GOT3 (cell line): ENCODE measurements at places on chromosomes 12 and 14.

DNA sequence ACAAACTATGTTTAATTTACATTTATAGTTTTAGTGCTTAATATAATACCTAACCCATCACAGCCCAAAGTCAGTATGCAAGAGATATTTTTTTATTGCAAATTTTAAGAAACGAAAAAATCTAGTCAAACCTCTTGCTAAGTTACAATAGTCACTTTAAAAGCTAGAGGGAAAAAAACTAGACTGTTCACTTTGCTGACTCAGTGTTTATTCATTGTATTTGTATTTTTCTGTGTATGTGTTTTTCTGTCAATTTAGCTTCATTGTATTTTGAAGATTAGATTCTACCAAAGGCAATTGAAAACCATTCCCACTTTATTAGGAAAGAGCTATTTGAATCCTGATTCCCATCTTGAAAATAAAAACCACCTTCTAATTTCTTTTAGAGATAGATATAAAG, 891.5 kb downstream of the SLC16A7 start:
- no peak for DNase-seq

DNA sequence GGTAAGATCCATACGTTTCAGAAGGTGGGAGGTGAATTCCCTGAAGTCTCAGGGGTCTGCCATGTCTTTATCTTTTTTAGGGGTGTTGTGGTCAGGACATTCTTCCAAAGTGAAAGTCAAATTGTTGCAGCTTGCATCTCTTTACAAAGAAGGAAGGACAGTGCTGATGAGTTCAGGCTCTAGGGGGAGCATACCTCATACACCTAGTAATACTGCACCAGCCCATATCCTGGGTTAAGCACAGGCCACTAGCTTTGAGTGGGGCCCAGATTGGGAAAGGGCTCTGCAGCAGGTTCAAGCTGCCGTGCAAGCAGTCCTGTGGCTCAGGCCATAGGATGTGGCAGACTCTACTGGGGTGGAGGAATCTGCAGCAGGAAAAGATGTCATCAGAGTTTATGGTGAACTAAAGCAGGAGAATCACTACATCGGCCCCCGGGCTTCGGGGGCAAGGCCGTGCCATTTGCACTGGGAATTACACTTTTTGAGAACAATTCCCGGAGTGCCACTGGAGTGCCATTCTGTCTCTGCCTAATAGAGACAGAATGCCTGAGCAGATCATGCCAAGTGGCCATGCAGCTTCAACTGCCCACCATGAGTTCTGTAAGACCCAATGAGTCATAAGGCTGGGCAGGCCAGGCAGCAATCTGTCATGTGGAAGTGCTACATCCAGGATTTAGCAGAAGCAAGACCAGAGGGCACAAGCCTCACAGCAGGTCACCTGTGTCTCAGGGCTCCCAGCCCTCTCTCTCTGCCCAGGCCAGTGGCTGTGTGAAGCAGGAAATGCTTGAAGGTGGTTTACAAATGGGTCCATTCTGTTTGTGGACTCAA, 32.3 kb downstream of the DIO3 start:
- DNase-seq: no peak

DNA sequence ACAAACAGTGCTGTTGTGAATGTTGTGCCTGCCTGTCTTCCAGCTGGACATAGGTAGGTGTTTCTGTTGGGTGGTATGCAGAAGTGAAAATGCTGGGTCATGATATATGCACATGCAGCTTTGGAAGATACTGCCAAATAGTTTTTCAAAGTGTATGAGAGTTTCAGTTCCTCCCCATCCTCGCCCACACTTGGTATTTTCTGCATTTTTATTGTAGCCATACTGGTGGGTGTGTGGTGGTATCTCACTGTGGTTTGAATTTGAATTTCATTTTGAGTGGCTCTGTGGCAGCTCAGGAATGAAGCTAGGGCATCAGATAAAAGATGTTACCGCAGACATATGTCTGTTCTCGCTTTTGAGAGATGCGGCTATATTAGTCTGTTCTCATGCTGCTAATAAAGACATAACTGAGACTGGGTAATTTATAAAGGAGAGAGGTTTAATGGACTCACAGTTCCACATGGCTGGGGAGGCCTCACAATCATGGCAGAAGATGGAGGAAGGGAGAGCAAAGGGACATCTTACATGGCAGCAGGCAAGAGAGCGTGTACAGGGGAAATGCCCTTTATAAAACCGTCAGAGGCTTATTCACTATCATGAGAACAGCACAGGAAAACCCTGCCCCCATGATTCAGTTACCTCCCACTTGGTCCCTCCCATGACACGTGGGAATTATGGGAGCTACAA, 183.1 kb downstream of the CAND1 start:
- no peak for DNase-seq

- DNase-seq: no peak
Observed at GRCh38 chr12:99427104-99427503, 220.4 kb upstream of the GARIN6 start.

DNA sequence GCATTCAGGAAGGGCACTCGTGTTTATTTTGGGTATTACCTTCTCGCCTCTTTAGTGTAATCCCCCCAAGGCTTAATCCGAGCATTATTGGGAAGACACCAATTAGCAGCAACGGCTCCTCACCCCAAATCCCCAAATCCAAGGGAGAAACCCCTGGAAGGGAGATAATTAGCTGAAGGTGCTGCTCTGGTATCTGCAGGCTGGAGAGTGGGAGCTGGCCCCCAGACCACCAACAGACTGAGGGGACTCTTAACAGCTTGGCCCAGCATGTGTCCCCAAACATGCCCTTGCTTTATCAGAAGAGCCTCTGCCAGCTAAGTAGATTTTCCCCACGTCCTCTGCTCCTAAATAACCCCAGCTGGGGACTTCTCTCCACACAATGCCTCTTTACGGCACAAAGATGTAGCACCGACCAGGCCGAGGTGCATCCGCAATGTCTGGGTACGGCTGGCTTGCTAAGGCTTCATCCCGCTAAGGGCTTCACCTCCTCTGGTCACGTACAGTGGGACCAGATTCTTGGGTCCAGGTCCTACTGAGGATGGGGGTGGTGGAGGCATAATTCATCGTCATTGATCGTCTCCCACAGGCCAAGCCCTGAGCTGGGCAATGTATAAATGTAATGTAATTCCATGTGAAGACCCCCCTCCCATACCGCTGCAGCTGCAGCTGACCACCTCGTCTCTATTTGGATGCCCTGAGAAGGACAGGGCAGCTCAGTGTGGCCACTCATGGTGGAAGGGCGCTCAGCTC, 123.7 kb upstream of the GSC start:
- no peak for DNase-seq
